GM04504 (cell line): ENCODE measurements at places on chromosomes 12 and 14.

DNA sequence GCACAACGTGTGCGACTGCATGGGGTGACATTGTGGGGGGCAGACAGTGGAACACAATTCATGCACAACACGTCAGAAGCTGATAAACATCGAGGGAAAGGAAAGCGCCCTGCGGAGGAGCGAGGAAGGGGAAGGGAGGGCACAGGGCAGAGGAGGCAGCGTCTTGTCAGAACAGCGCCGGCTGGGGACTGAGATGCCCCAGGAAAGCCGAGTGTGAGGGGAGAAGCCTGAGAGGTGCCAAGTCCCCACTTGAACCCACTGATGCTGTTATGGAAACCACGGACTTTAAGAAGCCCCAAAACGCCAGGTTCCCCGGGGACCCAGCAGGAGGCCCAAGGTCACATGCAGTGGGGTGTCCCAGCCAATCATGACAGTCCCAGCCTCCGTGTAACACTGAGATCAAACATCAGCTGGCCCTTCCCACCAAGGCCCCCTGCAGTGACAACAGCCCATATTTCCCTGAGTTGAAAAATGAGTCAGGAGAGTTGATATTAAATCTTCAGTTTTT is 70.0 kb downstream of the GALNT9 start:
- no peak for DNase-seq

DNA sequence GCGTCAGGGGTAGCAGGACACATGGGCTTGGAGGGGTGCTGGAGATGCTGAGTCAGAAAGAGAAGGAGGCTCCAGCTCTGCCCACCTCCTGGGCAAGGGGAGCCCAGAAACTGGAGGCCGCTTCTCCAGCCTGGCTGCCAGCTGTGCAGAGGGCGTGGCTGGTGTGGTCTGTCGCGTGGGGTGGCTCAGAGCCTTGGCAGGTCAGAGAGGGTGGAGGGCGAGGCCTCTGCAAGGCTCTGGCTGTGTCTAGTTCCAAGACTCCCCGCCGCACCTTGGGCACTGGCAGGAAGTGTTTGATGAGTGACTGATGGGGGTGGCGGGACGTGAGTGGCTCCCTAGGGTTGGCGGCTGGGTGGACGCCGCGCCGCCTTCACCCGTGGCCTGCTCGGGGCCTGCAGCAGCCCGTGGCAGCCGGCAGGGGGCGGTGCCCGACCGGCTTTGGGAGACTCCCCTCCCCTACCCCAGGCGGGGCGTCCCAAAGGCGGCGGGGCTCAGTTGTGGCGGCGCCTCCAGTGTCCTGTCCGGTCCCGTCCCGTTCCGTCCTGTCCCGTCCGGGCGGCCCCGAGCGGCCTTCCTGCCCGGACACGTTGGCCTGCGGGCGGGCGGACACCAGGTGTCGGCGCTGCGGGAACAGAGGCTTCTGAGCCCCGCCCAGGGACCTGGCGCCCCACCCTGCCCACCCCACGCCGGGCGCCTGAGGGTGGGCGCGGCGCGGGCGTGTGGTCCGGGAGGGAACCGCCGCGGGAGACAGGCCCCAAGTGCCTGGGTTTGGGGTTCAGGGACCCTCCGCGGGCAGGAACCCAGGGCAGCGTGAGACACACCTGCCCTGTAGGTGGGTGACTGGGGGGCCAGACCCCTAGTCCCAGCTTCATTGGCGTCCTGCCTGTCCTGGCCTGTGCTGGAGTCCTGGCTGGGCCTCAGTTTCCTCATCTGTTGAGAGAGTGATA is 39.7 kb downstream of the KRT80 start:
- DNase-seq: no peak

GRCh38 chr14:80996049-80996901 is 40.9 kb downstream of the TSHR start:
- DNase-seq: peak; percentile 65

DNA sequence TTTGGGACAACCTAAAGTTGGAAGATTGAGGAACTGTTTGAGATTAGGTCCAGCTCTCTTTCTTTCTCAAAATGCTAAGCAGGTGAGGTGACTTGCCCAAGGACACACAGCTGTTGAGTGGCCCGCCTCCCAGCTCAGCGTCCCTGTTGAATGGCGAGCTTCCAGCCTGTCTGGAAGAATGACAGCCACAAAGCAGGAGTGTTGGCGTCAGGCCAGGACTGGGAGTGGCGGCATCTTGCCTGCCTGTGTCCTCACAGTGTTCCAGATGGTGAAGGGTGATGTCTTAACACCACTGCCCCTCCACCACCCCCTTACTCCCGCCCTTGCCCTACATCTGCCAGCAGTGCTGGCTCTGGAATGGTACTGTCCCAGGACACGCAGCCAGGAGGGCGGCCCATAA is 4.4 kb upstream of the CEBPE start:
- DNase-seq: no peak

DNA sequence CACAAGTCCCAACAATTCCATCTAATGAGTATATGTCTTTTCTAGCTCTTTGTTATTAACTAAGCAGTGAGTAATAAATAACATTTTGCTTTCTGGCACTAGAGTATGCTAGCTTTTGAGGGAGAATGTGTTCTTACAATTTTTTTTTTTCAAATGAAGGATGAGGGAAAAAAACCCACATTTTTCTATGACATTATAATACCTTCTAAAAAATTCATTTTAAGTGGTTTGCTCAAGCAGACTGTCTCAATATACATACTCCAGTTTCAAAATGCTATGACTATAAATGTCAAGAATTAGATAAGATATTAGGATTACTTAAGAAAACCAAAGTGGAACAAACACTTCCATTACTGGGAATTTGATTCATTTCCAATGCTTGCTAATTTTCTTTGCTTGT is 394.6 kb downstream of the C12orf75 start:
- DNase-seq: no peak

GRCh38 chr12:59941461-59941860 is 345.6 kb downstream of the SLC16A7 start:
- no peak for DNase-seq

GRCh38 chr12:20646239-20646827 is 48.8 kb upstream of the SLCO1C1 start:
- peak; percentile 10 for DNase-seq

- no peak for DNase-seq
Observed at GRCh38 chr14:69573205-69573830, 1.4 kb downstream of the CCDC177 start.

DNA sequence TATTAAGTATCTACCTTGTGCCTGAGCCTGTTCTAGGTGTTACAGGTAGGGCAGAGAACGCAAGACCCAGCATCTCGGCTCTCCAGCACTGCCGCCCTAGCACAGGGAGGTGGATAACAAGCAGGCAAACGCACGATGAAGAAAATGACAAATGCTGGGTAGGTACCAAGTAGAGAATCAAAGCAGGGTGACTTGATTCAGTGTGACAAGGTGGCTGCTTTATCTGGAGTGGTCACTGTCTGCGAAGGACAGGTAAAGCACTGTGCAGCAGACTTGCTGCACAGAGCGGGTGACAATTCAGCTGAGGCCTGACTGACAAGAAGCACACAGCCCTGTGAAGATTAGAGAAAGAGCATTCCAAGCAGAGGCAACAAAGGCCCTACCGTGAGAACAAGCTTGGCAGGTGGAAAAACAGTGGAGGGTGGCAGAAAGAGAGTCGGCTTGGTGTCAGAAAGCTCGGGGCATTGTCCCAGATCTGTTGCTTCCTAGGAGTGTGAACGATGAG is 12.9 kb downstream of the PRKCH start:
- DNase-seq: no peak

GRCh38 chr14:77062261-77062660 is 33.8 kb upstream of the IRF2BPL start:
- DNase-seq: no peak

DNA sequence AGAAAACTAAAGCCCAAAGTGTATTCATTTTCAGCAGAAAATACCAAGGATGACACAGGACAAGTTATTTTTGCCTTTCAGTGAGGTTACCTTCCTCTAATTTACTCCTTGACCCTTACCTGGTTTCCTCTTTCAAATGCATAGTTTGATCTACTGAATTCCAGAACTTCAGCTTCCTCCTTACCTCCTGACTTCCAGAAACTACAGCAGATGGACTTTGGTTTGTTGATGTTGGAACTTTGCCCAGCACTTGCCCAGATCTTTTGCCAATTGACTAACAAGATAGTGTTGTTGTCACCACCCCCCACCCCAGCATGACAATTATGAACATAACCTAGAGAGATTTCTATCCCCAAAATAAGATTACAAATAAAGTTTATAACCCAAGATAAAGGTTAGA is 63.2 kb downstream of the NAV3 start:
- DNase-seq: no peak

GRCh38 chr14:33777681-33778080 is 173.2 kb downstream of the EGLN3 start:
- no peak for DNase-seq

- DNase-seq: no peak
Observed at GRCh38 chr12:111574797-111575443, 24.2 kb downstream of the ATXN2 start.

DNA sequence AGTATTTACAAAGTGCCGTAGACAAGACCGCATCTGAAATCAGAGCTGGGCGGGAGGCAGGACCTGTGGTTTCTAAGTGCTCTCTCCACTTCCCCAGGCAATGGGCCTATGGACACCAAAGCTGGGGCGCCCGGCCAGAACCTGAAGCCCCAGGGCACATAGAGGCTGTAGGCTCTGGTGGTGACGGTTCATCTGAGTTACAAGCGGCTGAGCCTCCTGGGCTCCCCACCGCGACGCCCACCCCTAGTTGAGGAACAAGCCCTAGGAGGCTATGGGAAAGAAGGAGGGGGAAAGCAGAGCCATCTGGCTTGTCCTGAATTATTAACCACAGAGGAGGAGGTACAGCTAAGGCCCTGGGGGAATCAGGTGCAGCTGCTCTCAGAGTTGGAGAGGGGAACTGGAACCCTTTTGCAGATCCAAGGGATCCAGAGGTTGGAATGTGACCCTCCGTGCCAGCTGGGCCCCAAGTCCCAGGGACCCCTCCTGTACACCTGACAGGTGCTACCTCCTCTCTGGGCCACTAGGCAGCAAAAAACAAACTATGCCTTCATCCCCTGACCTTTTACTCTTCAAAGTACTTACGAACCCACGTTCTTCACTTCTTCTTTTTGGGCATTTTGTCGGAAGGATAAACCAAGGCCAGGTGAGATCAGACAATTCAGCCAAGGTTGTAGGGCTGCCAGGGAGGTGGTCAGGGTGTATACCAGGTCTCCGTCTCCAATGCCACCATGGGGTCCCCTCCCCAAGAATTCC is 77.2 kb downstream of the ARL6IP4 start:
- DNase-seq: no peak

DNA sequence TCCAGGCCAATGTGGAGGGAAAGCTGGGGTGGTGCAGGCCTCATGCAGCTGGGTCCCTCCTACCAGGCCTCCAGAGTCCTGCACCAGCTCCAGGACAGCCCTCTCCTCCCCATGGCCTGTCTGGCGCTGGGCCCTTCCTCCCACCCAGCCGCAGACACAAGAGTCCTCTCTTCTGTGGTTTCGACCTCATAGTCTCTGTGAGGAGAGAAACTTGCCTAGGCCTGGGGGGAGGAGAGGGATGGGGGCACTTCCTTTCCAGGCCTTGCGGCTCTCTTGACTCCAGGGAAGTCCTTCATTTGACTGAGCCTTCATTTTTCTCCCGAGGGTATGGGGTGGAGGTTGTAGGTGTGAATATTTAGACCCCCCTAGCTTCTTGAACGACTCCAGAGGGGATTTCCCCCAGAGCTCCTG is 2.3 kb downstream of the MMP14 start:
- DNase-seq: no peak

DNA sequence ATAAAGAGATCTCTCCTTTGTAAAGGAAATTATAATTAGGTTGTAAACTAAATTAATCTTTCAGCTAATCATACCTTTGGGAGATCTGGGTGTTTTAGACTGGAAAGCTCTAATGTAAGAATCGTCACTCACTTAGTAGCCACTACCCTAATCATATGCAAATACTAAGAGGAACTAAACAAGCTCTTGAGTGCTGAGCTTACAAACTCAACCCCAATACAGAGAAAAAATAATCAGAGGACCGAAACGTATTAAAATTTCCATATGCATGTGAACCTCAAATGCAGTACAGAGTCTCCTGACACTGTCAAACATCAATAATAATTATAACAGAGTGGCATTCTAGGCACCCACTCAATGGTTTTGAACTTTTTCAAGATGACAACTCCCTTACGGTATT is 235.3 kb upstream of the FOXN3 start:
- no peak for DNase-seq

- DNase-seq: no peak
Observed at GRCh38 chr14:89190765-89191513, 226.1 kb downstream of the FOXN3 start.

DNA sequence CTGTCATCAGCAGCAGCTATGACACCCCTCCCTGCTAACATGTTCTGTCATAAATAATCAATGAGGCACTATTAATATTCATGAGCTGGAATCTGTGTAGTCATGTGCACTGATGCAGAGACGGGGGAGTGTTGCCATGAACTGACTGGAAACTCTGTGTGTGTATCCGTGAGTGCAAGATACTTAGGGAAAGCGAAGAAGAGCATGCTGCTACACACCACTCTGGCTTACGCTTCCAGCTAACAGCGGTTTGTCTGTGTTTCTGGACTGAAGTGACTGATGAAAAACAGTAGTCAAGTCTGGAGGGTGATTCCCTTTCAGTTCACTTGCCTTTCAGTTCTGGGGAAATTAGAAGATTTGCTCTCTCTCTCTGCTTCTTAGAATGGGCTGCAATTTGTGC is 249.4 kb downstream of the PDZRN4 start:
- no peak for DNase-seq

DNA sequence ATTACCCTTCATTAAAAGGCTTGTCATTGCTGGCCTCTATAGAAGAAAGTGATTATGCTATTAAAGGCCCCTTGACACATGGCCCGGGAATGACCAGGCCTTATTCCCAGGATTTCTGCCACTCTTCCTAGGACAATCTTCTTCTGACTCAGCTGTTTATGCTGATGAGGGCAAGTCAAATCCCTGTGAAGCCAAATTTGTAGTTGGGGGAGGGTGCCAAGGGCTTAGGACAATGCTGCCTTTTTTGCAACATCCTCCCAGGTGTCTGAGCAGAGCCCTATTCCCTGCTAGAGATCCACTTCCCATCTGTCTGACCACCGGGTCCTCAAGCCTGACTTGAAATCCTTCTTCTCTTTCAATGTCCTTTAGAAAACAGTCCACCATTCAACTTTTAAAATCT is 230.7 kb upstream of the SRRM4 start:
- no peak for DNase-seq

GRCh38 chr14:91257328-91258010 is 13.0 kb upstream of the GPR68 start:
- no peak for DNase-seq

- DNase-seq: no peak
Observed at GRCh38 chr14:40629144-40629543, 977.5 kb upstream of the LRFN5 start.

DNA sequence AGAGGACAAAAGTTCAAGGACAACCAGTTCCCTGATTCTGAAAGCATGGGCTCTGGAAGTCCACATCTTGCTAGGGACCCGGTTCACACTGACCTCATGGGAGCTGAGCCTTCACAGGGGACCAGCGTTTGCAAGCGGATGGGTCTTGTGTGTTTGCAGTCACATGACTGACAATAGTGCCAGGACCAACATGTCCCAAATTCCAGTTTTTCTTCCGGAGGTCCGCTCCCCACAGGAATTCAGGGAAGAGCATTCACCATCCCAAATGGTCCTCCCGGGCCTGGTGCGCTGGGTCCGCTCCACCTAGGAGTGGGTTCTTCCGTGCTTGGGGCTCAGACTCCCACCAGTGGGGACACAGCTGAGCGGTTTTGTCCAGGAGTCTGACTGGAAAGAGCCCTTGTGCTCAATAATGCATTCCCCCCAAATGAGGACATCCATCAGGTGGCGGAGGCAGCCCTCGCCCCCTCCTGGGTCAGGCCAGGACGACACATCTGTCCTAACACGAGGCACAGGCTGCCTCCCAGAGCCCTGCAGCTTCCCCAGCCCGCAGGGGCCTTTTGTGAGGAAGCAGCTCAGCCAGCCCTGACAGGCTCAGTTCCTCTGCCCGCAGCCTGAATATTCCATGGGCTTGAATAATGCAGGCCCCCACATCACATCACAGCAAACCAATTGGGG is 91.8 kb upstream of the BCL11B start:
- no peak for DNase-seq
